ENCODE measurements at places on chromosomes 5 and 9.

DNA sequence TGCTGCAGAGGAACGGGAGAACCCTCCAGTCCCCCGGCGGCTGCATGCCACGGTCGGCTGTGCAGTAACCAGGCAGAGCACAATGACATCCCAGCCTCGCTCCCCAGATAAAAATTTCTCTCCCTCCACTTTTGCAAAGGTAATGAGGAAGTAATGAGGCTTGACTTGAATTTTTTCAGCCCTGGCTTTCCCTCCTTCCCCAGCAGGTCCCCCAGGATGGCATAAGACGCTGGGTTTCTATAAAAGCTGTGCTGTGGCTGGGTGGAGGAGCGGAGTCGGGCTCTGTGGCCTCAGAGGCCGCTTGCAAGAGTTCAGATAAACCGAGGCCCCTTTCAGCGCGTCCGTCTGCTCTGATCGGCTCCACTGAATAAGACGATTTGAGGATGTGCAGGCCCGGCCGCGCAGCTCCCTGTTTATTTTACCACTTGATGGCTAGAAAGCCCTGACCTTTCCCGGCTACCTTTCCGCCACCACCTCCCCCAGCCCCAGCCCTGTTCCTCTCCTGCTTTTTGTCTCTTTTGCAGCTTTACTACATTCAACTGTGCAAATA, 351.9 kb upstream of the IRX2 start:
- no peak for DNase-seq

GRCh38 chr5:55180016-55180415, 7.0 kb upstream of the CDC20B start:
- no peak for DNase-seq

GRCh38 chr5:67561151-67561932, 364.7 kb upstream of the CD180 start:
- no peak for DNase-seq

DNA sequence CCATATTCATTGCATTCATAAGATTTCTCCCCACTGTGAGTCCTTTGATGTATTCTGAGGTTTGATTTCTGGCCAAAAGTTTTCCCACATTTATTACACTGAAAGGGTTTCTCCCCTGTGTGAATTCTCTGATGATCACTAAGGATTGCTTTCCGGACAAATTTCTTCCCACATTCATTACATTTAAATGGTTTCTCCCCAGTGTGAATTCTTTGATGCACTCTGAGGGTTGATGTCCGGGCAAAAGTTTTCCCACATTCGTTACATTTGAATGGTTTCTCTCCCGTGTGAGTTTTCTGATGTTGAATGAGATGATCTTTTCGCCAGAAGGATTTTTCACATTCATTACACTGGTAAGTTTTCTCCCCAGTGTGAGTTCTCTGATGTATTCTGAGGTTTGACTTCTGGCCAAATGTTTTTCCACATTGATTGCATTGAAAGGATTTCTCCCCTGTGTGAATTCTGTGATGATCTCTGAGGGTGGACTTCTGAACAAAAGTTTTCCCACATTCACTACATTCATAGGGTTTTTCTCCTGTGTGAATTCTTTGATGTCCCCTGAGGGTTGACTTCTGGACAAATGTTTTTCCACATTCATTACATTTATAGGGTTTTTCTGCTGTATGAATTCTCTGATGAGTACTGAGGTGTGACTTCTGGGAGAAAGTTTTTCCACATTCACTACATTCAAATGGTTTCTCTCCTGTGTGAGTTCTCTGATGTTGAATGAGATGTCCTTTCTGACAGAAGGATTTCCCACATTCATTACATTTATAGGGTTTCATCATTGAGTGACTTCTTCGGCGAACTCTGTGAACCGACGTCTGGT, 18.8 kb downstream of the ZNF510 start:
- DNase-seq, result no peak

DNA sequence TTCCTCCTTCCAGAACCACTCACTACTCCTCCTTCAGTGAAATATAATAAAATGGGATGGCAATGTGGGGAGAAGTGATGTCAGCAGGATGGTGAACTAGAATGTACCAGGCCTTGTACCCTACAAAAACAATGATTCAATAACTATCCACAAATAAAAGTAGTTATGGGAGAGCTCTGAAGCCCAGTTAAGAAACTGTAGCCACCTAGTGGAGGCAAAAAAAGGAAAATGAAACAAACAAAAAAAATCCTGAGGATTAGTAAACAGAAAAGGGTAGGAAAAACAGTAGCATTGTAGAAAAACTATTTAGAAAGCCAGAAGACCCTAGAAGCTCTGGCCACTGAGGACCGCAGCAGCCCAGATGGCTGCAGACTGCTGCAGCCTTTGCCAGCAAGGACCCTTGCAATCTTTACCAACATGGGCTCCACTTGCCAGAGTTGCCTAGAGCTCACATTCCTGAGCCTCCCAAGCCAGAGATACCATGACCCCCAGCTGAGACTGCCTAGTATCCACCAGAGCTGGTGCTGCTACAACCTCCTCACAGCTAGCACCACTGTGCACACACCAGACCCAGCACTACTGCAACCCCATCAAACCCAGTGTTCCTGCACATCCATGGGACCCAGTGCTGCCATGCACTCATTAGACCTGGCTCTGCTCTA, 259.7 kb upstream of the MSX2 start:
- DNase-seq, result no peak

DNA sequence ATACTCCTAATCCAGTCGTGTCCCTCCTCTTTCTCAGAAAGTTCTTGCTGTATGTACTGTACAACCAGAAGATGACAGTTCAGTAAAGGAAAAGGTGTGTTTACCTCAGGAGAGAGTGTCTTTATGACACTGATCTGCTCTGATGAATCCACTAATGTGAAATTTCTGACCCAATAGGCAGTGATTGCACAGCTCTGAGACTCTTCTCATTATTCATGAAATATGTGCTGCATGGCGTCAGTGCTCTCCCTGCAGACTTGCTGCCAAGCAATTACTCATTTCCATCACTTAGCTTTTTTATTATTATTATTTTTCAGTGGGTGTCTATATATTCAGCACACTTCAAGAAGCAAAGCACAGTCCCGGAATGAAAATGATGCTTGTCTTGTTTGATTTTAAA, 389.0 kb downstream of the RASEF start:
- DNase-seq, result no peak

GRCh38 chr5:109452661-109453060, 42.9 kb upstream of the PJA2 start:
- DNase-seq, result no peak

DNA sequence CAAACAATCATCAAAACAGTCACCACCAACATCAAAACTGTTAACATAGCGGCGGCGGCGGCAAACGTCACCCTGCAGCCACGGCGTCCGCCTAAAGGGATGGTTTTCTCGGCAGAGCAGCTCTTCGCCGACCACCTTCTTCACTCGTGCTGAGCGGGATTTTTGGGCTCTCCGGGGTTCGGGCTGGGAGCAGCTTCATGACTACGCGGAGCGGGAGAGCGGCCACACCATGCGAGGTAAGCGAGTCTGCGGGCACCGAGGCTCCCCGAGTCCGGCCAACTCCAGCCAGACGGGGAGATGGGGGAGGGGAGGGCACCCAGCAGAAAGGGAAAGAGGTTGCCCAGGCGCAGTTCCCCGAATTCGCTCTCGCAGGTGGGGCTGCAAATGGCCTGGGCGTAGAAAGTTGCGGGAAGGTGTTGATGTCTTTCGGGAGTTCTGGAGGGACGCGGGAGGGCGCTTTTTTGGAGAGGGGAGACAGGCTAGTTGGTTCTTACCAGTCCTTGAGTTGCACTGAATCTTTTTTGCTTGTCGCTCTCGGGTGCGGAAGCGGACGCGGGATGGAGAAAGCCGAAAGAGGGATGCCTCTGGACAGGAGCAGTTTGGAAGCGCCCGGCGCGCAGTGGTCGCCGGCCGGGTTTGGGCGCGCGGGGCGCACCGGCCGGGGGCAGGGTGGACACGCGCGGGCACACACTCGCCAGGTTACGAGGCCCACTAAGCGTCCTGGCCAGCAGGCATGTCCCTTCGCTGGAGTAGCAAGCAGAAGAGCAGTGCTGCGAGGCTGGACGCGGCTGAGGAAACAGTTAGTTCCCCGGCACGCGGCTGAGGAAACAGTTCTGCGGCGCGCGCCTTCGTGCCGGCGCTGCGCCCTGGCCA, 849 bp downstream of the RORB start:
- DNase-seq, result no peak

- no peak for DNase-seq
Observed at GRCh38 chr5:96752341-96753016, 55.3 kb downstream of the ERAP1 start.

DNA sequence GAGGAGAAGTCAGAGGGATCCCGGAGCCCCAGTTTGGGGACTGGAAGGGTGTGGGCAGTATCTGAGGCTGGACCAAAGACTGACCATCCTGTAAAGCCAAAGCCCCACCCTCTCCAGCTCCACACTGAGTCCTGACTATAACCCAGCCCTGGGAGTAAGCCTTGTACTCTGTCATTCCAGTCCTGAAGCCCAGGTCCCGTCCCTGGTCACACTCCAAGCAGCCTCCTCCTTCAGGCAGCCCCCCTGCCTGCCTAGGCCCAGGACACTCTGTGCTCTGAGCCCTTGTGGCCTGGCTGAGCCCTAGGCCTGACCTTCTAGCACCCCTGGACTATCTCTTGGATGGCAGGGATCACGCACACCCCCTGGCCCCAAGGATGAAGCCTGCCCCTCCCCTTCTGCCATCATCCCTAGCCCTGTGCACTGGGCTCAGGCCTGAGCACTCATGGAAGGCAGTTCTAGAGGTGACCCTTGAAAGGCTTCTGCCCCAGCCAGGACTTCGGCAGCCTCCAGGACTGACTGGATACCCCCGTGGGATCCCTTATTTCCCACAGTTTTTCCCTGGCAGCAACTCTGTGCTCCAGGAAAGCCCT, 28.0 kb upstream of the ENHO start:
- no peak for DNase-seq

- DNase-seq, result no peak
Observed at GRCh38 chr5:35454011-35454525, 163.6 kb upstream of the SPEF2 start.

DNA sequence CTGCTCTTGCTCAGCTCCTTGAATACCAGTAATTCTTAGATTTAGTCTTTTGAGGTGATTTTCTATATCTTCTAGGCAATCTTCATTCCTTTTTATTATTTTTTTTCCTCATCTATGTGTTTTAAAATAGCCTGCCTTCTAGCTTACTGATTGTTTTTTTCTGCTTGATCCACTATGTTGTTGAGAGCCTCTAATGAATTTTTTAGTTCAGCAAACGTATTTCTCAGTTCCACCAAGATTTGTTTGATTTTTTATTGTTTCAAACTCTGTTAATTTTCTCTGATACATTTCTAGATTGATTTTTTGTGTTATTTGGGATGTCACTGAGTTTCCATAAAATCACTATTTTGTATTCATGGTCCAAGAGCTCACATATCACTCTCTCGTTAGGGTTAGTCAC, 9.5 kb downstream of the POLK start:
- DNase-seq, result no peak

DNA sequence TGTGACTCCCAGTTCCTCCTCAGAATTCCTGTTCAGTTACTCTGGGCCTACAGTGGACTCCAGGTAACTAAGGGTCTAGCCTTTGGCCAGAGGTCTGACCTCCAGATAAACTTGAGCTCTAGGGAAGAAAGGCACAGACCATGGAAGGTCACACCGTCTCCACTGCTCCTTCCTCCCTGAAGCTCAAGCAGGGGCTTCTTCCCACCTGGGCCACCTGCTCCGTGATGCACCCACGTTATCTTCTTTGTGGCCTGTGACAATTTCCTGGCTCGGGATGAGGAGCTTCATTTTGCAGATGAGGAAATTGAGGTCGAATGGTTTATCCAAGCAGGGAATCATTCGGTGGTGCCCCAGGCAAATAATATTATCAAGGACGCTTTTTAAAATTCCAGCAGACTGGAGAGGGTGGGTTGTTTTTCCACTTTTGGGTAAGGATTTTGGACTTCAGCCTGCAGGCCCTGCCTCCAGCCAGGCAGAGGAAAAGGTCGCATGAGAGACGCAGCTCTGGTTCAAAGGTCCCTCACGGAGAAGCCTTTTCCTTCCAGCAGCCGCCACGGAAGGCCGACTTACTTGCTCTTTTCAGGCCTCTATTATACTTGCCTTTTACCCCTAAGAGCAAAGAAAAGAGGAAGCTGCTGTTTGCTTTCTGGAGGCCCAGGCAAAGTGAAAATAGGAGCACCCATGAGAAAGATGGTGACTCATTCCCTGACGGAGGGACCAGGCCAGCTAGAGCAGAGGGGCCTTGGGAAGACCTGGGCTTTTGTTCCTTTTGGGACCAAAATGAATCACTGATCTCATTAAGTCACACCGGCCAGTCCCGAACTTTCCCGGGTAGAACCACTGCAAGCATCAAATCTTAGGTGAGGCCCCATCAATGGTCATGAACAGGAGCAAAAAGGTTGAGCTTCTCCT, 22.8 kb upstream of the DUSP1 start:
- DNase-seq, result no peak

GRCh38 chr5:14665101-14665822, 744 bp downstream of the OTULIN start:
- DNase-seq, result no peak

GRCh38 chr5:127758766-127759283, 55.6 kb downstream of the CCDC192 start:
- no peak for DNase-seq

GRCh38 chr9:87386490-87387025, 111.1 kb upstream of the DAPK1 start:
- DNase-seq, result no peak

GRCh38 chr9:29214154-29214689, 1640.9 kb upstream of the C9orf72 start:
- peak; percentile 80 for DNase-seq

Measured in NCI-H187 treated with DMSO at 0.1 percent for 48 hours (cell line).